Muscle of leg (tissue), 16 donors: ENCODE measurements at places on chromosomes 12 and 14. TPM values are rescaled to one million over a fixed set of nuclear protein-coding genes. Genes with fewer than 3 reads are reported as not detected.
A peak's percentile ranks its signal among the peaks of the same experiment; 100 is the strongest.

DNA sequence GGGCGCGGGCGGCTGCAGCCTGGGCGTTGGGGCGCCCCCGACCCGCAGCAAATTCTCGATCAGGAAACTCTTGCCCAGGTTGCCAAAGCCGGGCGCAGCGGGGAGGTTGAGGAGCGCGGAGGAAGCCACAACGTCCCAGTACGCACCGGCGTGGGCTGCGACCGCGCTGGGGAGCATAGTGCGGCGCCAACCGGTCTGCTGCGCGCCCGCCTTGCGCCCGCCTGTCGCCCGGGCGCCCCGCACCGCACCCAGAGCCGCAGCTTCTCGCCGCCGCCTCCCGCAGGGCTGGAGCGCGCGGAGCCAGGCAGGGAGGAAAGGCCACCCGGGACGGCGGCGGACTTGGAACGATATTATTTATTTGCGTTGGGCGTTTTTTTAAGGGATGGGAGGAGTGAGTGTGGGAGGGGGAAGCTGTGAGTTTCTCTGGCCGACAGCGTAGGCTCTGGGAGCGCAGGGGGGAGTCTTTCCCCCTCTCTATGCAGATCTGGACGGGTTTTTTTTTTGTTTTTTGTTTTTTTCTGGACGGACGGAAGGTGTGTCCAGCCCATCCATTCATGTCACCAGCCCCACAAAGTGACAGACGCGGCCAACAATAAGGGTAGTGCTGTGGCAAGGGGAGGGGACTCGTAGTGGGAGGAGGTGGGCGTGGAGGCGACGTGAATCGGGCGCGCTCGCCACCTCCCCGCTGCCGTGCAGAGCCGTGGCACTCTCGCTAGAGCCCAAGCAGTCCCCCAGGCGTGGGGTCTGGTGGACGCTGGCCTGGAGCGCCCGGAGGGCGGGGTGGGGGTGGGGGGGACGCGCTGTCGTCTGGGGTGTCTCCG is at the start of gene DBX2:
Gene DBX2 (minus strand): TSS at position 349 of the 821 bp plus-strand sequence. CDS start 172 bp downstream, at position 177.
- peak; percentile 55 for DNase-seq

- no peak for DNase-seq
These were observed 4.4 kb upstream of the AP4S1 start for GRCh38 chr14:31020834-31021575.

- no peak for DNase-seq
These were observed 223.8 kb downstream of the C12orf75 start for GRCh38 chr12:105554223-105554678.

GRCh38 chr12:124797321-124797720 is 66.3 kb downstream of the SCARB1 start:
- DNase-seq, result peak; percentile 42

DNA sequence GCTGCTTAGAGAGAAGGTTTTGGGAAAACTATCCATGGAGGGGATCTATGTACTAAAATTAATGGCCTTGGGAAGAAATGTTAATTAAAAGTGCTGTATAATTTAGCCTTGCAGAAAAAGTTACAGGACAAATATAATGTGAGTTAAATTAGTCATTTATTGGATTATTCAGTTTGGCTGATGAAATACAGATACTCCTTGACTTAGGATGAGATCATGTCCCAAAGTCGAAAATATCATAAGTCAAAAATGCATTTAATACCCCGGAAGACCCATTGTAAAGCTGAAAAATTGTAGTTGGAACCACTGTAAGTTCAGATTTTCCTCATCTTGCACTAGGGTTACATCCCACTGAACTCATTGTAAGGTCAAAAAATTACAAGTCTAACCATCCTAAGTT is 9.7 kb downstream of the RTRAF start:
- DNase-seq, result peak; percentile 58

GRCh38 chr12:26623136-26623535 is 209.9 kb downstream of the ITPR2 start:
- no peak for DNase-seq

GRCh38 chr14:81350344-81351130 is 49.6 kb downstream of the STON2 start:
- peak; percentile 53 for DNase-seq

DNA sequence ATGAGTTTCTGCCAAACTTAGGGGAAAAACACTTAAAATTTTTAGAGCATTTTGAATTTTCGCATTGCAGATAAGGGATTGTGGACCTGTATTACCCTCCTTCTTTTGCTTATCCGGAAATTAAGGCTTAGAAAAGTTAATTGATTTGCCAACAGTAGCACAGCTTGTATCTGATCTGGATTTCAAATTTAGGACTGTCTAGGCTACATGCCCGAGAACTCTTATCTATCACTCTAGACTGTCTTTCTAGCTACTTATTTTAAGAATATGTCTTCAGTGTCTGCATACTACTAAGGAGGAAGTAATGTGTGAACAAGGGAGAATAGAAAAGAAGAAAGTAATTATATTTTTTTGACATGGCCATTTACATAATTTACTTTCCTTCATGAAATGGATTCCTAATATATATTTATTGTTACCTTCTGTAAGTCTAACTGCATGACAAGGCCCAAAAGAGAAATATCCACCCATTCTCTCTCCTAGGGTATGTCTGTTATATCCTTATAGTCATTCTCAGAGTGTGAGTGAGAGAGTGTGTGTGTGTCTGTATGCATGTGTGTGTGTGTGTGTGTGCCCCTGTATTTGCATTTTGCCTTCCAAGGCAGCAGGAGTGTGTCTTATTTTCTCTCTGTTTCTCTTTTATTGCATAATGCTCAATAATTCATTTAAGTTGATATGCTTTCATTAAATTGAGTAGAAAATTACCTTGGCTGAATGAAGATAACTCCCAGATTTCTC is 132.1 kb downstream of the SLC5A8 start:
- DNase-seq, result no peak

DNA sequence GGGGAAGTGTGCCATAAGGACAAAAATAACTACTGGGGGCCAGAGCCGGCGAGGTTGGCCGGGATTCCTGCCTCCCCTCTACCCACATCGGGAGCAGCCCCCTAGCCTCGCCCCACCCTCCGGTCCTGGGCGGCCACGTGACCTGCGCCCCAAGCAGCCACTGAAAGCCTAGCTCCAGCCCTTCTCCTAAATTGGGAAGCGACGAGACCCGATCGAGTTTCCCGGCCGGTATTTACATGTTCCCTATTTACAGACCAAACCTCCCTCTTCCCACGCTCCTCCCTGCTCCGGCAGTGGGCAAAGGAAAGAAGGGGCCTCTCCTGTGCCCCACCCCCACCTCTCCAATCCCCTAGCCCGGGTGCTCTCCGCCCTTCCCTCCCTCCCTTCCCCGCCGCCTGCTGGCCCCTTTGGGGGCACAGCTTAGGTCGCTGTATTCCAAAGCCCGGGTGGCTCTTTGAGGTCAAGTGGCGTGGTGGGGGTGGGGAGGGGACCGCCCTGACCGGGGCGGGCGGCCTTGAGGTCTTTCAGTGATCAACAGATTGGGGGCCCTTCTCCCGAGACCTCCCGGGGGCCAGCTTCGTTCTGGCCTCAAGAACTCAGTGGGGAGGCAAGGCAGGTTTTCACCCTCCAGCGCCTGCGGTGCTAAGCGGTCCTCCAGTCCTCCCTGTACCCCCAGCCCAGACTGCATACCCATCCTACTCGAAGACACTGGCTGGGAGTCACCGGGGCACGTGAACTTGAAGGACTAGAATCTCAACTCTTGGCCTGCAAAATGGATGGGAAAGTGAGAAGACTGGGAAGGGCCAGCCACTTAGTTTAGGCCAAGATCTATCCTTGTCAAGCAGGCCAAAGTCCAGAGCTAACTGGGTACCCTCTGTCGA is 6.3 kb upstream of the CTDSP2 start:
- peak; percentile 87 for DNase-seq

DNA sequence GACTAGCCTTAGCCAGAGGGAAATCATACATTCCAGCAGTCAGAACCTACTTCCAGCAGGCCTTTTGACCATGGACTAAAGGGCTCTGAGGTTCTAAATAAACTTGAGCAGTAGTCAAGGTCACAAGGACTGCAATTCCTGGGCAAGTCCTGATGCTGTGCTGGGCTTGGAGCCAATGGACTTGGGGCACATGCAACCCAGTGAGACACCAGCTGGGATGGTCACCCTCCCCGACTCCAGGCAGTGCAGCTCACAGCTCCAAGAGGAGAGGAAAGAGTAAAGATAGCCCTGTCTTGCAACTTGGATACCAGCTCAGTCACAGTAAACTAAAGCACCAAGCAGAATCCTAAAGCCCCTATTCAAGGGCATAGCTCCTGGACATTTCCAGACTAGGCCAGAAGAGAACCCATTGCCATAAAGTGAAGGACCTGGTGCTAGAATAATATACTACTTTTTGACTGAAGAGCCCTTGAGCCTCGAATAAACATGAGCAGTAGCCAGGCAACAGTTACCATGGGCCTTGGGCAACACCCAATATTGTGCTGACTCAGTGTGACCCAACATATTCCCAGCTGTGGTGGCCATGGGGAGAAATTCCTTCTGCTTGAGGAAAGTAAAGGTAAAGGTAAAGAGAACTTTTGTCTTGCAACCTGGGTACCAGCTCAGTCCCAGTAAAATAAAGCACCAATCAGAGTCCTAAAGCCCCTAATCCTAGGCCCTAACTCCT is 226.2 kb upstream of the CLEC14A start:
- peak; percentile 6 for DNase-seq

- DNase-seq, result no peak
These were observed 128.6 kb downstream of the PPM1H start for GRCh38 chr12:62806244-62806836.

DNA sequence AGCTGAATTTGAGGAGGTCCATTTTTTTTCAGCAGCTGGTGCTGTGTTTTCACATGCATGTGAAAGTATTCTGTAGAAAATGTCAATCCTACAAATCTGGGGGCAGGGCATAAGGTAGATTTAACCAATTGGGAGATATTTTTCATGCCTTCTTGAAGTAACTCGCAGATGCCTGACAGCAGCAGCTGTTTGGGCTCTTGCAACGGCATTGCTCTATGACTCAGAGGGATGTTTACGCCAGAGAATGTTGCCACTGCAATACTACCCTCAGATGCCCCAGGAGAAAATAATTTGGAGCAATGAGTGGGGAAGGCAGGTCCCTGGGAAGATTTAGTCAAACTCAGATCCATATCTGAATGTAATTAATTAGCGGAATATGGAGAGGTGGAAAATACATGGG is 42.5 kb upstream of the MYBPC1 start:
- peak; percentile 92 for DNase-seq

DNA sequence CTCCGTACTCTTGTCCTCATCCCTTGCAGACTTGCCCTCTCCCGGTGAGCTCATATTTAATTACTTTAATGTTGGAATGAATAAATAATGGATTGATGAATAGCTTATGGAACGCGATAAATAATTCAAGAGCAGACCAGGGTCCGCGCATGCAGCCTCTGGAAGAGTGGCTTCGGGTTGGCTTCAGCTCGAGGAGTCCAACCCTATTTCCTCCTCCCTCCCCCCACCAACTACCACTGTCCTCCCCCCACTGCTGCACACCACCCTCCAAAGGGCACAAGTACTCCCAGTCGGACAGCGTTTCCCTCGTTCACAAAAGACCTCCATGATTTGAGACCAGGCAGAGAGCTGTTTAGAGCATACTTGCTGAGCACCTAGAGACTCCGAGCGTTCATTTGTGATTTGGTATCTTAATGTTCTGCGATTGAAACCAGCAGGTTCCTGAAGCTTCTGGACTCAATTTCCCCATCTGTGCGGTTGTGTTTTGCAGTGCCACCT is 647 bp upstream of the SIX1 start:
- peak; percentile 80 for DNase-seq

GRCh38 chr12:109679501-109680263 is 33.9 kb upstream of the FAM222A start:
- no peak for DNase-seq

DNA sequence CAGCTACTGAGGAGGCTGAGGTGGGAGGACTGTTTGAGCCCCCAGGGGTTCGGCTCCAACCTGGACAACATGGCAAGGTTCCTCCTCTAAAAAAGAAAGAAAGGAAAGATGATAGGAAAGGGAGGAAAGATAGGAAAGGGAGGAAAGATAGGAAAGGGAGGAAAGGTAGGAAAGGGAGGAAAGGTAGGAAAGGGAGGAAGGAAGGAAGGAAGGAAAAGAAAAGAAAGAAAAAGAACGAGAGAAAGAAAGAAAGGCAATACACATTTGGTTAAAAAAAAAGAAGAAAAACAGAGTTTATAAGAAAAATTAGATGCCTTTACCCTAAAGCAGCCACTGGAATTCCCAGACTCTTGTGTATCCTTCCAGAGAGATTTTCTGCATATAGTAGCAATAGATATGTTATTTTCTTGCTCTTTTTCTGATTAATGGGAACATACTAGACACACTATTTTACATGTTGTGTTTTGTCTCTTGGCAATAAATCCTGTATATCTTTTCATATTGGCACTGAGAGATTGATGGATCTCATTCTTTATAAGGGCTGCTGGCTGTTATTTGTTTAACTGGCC is 12.2 kb downstream of the HNF1A start:
- DNase-seq, result no peak

- no peak for DNase-seq
These were observed 32.0 kb downstream of the SLC6A12 start for GRCh38 chr12:181921-182320.

GRCh38 chr12:15956413-15957185 is 45.5 kb downstream of the DERA start:
- no peak for DNase-seq

- DNase-seq, result no peak
These were observed 353.2 kb upstream of the ATP2B1 start for GRCh38 chr12:90061809-90062208.

- no peak for DNase-seq
These were observed 103.7 kb downstream of the DYRK2 start for GRCh38 chr12:67752226-67752732.

- no peak for DNase-seq
These were observed 82.1 kb downstream of the NTF3 start for GRCh38 chr12:5514016-5514415.

DNA sequence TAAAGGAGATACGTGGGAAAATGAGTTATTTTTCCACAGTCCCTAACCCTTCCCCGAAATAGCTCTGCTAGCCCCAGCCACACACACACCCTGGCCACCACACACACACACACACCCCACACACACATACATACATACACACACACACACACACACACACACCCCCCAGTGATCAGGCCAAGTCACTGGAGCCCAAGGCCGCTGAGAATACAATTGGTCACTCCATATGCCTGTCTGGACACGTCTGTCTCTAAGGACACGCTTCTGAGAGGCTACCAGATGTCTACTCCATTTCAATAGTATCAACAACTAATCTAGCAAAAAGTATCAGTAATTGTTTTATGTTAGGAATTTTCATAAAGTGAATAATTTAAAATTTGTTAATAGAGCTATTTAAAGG is 13.0 kb upstream of the DIABLO start:
- DNase-seq, result no peak

- no peak for DNase-seq
These were observed 4.2 kb upstream of the XPOT start for GRCh38 chr12:64400041-64400440.

MOK gene
- total RNA-seq, result 9.2 TPM

ABCB9 gene
- 3.9 TPM for total RNA-seq

PCNX4 gene
- total RNA-seq, result 67.3 TPM

RAPGEF3 gene
- 11.5 TPM for total RNA-seq

SRRM4 gene
- total RNA-seq, result 0.13 TPM

CLEC1B gene
- total RNA-seq, result 0.13 TPM

LHX5 gene
- not detected for total RNA-seq

BAG5 gene
- total RNA-seq, result 17.8 TPM

CLEC2B gene
- 4.4 TPM for total RNA-seq

TAPBPL gene
- total RNA-seq, result 10.5 TPM

PIP4P1 gene
- total RNA-seq, result 13.7 TPM

CATSPERB gene
- 0.80 TPM for total RNA-seq
